Foreskin melanocyte (primary cell): ENCODE measurements at places on chromosomes 4 and X.
A peak's percentile ranks its signal among the peaks of the same experiment; 100 is the strongest.

DNA sequence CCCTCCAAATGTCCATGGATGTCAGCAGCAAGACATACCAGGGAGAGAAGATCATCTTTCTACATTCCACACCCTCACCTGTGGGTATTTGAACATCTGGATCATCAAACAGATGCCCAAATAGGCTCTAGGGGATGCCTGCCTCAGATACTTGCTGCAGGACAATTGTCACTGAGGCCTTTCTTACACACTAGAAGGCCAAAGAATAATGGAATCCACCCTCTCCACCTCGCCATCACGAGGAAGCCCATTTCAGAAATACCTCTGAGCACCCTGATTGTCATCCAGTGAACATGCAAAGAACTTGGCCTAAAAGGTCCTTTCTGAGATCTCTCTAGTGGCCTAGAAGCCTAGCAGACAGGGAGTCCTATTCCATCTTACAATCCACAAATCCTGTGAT lies 6.9 kb upstream of the KIAA1210 start:
- DNase-seq = no peak

- DNase-seq = no peak
These were observed 39.8 kb downstream of the PLK4 start for GRCh38 chr4:127920521-127920920.

- no peak for DNase-seq
These were observed 424 bp upstream of the ZNF330 start for GRCh38 chr4:141220271-141220670.

DNA sequence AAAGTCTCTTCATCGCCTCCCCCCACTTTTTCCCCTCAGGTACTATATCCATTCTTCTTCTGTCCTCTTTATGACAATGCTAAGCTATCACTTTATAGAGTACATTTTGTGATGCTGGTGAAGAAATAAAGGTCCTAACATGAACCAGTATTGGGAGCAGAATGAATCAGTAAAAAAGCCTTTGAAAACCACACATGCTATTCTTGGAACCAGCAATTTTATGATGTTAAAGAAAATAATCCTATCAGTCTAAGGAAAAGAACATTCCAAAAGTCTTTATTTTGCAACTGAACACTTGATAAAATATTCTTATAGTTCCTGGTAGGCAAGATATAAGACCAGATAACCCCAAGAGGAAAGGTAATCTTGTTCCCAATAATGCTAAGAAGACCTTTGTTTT lies 107.8 kb upstream of the MCF2 start:
- no peak for DNase-seq

- DNase-seq = no peak
These were observed 546.0 kb downstream of the BCOR start for GRCh38 chrX:39551762-39552161.

DNA sequence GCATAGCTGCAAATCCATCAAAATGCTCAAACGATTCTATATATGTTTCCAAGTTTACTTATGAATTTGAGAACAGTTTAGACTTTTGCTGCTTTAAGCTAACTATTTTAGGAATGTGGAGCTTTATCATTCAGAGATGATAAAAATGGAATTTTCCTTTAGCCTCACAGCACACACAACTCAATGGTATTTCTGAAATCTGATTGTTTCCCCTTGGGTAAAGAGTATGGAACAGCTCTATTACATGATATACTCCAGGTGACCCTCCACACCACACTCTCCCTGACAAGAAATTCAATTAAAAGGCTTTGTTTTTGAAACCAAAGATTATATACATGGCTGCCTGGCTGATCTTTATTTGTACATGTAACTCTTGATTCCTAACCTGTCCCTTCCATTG lies 120.0 kb downstream of the LUZP4 start:
- DNase-seq = no peak

GRCh38 chr4:77344001-77344400 lies 187.0 kb downstream of the CCNG2 start:
- no peak for DNase-seq

DNA sequence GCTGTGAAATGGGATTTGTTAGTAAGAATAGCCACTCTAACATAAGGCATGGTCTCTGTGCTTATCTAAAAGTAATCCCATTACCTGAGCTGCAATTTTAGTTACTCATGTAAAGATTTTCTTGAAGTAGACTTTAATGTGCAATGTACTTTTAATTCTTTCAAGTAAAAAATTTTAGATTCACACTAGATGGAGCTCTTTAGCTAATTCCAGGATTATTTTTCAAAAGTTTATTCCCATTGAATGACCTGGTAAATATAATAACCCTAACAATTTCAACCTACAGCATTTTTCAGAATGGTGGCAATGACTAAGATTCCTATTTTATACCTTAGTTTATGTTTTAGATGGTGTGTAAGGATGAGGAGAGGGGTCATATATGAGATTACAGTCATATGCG lies 18.1 kb downstream of the USP38 start:
- peak; percentile 9 for DNase-seq

- DNase-seq = peak; percentile 63
These were observed 64.8 kb upstream of the STOX2 start for GRCh38 chr4:183840311-183840710.

DNA sequence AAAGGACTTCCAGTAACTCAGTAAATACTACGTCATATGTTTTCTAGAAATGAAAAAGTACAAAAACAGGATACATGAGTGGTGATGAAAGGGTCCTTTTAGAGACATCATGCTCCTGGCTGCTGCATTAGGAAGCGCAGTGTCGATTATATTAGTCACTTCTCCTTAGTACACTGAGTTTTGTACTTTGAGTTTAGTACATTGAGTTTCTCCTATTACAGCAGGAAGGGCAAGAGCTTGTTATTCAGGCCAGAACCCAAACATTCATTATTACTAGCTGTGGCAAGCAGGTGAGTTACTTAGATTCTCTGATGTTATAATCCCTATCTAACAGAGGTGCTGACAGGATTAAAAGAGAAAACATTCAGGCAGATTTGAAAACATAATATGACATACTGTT lies 21.3 kb downstream of the RPGR start:
- peak; percentile 55 for DNase-seq

DNA sequence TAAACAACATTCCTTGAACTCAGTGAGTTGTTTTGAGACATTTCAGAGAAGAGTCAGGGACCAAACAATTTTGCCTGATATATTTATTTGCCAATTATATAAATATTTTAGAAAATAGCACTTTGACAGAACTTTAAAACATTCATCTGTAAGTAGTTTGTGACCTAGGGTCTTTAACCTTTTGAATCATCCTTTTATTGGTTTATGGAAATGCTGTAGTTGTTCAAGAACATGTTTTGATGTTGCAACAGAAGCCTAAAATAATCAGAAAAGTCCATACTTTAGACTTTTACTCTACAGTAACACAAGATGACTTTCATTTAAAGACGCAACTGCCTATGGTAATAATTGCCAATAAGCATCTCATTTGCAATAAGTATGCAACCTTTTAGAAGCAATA lies 43.0 kb downstream of the CXCL1 start:
- DNase-seq = no peak

DNA sequence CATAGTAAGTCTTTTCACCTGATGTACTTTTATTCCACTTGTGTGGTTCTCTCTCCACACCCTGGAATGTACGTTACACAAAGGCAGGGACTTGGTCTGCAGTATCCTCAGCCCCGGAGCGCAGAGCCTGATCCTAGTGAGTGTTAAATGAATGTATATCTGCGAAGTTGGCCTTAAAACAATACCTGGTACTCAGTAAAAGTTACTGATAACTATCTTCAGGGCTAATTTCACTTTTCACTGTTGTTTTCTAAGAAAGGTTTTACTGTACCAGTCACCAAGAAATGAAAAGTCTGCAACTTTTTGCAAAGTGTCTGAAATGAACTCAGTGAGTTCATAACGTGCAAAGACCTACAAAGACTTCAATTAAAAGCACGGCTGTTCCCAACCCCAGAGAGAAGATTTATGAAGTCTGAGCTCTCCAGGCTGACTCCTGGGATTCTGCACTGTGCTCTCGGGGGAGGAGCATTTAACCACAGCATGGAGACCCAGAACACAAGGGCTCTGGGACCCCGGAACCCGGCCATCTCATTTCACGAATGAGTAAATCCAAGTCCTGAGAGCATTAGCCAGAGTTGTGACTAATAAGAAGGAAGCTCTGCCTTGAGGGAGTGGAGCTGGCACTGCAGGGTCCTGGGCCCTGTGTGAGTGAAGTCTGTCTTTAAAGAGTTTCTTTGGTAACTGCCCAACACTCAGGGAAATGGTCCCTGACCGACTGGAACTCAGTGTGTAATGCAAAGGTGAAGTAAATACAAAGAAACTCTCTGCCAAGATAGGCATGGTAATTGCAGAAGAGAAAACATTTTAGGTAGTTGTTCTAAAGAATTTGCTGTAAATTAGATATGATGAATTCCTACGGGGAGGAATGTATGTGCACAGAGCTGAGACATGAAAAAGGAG lies 165.8 kb downstream of the NSUN7 start:
- DNase-seq = no peak

- no peak for DNase-seq
These were observed 40.2 kb upstream of the HS3ST1 start for GRCh38 chr4:11468901-11469300.

GRCh38 chrX:132592880-132593279 lies 104.0 kb upstream of the MBNL3 start:
- no peak for DNase-seq

- no peak for DNase-seq
These were observed 330.5 kb upstream of the AADAT start for GRCh38 chr4:170420255-170420693.

DNA sequence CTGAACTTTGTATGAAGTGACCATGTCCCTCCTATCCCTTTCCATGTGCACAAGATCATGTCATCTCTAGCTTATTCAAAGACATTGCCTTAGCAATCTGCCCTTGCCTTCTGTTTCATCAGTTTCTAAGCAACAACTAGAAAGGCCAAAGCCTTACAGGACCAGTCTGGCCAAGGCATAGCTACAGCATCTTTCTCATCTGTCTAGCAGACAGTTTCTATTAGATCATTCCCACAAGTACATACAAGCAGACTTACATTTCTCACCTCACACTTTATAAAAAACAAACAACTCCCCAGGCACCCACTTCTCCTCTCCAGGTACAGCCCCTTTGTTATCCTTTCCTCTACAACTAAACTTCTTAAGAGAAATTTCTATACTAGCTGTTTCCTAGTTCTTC lies 188.7 kb upstream of the AADAT start:
- DNase-seq = no peak

- no peak for DNase-seq
These were observed 163.2 kb downstream of the ANK2 start for GRCh38 chr4:113212613-113213012.

DNA sequence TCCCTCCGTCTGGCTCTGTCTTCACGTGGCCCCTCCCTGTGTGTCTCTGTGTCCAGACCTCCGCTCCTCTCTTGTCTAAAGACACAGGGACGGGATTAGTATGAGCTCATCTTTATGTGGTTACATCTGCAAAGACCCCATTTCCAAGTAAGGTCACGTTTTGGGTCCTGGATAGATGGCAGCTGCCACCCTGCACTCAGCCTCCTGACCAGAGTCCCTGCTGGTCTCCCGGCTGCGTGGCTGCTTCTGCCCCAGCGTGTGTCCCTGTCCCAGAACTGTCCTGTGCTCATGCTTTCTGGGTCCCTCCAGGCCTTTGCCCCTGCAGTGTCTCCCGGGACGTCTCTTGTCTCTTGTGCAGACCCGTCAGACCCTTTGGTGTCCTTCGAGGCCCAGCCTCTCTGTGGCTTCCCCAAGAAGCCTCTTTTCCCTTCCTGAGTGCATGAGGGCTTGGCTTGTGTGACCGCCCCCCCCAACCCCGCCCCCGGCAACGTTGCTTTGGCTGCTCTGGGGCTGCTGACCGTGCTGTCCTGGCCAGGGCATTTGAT lies 107.3 kb downstream of the PSAPL1 start:
- no peak for DNase-seq

DNA sequence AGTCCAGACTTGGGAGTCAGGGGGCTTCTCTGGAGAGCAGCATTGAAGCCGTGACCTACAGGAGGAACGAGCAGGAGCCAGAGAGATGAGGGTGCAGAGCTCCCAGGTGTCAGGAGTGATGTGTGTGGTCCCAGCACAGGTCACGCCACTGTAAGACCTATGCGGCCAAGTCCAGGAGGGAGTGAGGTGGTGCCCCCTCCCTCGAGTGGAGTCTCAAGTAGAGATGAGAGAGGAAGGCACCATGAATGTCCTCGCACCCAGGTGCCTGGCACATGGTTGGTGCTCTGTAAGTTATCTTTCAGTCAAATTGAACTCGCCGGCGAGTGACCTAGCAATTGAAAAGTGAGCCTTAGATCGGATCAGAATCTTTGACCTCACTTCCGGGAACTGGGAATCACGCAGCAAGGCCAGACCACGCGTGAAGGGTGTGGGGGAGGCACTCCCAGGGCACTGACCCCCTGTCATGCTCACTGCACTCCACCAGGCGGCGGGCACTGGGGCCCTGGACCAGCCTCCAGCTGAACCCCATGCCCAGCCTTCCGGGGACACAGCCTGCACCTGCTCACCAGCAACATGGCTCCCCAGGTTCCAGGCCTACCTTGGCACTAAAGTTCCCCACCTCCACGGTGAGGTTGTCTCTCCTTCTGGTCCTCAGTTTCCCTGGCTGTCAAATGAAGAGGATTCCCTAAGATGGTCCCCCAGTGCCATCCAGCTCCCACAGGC lies 127.4 kb downstream of the HMX1 start:
- DNase-seq = no peak
